ENCODE measurements at places on chromosomes 1 and 21.
A peak's percentile ranks its signal among the peaks of the same experiment; 100 is the strongest.

- DNase-seq, result no peak
Measured at GRCh38 chr1:46478721-46479485, 10.7 kb upstream of the DMBX1 start.

- peak; percentile 54 for DNase-seq
Measured at GRCh38 chr1:39799770-39800470, 11.3 kb upstream of the BMP8B start.

GRCh38 chr1:117284399-117285215 is 73.9 kb upstream of the VTCN1 start:
- DNase-seq, result peak; percentile 73

GRCh38 chr1:166843769-166844596 is 4.7 kb downstream of the POGK start:
- DNase-seq, result no peak

DNA sequence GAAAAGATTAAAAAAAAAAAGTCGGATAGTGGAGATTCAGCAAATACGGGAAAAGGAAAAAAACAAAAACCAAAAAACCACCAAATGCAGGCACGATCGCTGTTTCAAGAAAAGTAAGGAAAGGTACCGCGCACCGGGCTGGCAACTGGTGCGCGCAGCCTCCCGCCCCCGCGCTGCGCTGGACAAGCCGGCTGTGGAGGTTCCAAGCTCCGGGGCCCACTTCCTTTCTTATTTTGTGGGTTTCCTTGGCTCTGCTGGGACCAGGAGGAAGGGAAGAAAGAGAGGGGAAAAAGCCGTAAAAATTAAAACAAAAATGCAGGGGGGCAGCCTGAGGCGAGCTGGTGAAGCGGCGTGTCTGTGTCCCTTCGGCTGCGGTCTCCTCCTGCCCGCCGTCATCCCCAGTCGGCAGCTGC is 233 bp downstream of the ADAMTS5 start:
- DNase-seq, result peak; percentile 13

GRCh38 chr1:57007948-57008347 is 42.1 kb upstream of the C8B start:
- DNase-seq, result no peak

DNA sequence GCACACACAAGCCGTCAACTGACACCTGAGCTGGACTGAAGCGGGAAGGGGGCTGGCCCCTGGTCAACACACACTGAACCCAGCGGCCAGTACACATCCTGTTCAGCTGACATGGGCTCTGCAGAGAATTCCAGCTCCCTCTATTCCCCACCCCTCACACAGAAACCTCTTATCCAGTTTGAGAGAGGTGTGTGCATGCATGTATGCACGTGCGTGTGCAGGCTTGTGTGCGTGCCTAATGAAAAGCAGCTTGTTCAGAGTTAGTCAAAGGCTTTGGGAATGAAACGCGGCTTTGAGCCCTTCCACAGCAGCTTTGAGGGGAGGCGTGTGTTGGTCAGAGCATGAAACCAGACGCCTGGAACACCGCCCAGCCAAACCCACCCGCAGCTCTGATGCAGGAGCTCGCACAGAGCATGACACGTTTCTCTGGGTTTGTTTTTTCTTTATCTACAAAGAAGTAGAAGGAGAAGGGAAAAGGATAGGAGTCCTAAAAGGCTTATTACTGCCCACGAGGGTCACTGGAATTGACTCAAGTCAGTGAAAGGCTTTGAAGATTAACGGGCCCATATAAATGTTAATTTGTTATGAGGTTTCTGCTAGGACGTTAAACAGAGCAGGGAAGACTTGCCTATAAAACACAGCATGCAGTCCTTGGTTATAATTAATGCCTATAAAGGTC is 184.2 kb downstream of the ETS2 start:
- DNase-seq, result peak; percentile 95

DNA sequence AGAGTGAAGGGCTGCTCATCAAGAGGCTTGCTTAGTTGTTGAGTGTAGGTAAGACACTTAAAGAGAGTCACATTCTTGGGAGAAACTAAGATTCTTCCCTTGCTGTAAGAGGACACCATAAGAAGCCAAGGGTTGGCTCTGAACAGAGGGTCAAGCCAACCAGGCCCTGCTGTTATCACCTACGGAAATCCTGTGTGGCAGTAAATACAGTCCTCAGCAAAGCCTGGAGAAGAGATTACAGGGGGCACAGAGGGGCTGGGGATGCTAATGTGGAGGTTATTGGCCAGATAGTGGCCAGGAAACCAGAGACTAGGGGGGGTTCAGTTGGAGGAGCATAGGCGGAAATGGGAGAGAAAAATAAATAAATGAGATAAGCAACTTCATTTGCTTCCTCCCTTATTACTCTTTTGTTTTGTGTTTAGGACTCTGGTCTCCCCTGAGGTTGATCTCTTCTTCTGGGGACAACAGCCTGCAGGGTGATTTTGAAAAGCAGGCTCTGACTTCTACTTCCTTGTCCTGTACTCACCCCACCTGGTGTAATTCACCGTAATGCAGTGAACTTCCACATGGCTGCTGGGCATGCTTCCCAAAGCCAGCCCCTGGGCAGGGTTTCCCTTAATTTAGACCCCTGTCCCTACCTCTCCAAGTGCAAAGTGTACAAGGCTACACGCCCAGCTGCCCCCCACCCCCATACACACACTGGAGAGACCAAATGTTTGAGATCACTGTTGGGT is 40.9 kb downstream of the MTARC1 start:
- DNase-seq, result no peak

DNA sequence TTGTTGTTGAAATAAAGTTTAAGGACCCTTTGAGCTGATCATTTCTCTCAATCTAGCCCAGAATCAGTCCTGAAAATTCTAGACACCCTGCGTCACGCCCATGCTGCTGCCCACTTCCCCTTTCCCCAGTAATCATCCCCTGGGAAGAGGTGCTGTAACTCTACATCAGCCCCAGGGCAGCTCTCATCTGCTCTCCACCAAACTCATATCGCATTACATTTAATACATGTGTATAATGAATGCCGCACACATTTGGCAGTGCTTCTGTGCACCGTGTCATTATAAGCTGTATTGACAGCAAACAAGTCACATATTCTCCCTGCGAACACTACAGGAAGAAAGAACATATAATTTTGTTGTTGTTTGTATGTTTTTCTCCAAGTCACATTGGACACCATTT is 539.7 kb upstream of the DAB1 start:
- DNase-seq, result no peak

DNA sequence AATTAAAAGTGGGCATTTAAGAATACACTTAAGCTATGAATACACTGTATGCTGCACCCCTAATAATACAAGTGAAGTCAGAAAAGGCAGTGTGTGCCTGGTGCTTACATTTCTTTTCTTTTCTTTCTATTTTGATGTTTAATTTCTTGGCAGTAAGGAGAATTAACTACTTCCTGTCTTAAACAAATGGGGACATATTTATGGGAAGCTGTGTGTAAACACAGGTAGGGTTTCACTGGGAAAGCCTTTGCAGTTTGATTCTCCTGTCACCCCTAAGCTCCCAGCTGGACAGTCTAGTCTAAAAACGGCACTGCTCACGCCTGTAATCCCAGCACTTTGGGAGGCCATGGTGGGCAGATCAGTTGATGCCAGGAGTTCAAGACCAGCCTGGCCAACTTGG is 146.0 kb downstream of the MIS18A start:
- no peak for DNase-seq

- no peak for DNase-seq
Measured at GRCh38 chr1:197067457-197067818, 378 bp upstream of the F13B start.

- no peak for DNase-seq
Measured at GRCh38 chr1:14010476-14010875, 310.5 kb downstream of the PRDM2 start.

GRCh38 chr1:112358798-112359408 is 37.1 kb upstream of the CTTNBP2NL start:
- DNase-seq, result peak; percentile 37

DNA sequence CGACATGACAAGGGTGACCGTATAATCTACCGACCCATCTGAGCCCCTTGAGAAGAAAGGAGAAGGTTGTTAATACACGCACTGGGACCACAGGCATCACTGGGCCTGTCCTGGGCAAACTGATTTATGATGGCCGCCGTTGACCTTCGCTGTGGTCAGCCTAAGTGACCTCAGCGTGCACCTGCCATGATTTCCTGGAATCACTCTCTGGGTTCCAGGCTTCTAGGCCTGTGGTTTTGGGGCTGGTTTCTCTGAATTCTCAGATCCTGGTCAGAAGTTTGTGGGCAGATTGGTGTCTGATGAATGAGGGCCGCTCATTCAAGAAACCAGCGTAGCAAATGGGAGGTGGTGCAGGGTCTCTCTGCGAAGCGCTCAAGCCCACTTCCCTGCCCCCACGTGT is 64.0 kb downstream of the SIK1 start:
- peak; percentile 20 for DNase-seq

GRCh38 chr1:209616366-209617046 is 33.0 kb downstream of the CAMK1G start:
- DNase-seq, result no peak

DNA sequence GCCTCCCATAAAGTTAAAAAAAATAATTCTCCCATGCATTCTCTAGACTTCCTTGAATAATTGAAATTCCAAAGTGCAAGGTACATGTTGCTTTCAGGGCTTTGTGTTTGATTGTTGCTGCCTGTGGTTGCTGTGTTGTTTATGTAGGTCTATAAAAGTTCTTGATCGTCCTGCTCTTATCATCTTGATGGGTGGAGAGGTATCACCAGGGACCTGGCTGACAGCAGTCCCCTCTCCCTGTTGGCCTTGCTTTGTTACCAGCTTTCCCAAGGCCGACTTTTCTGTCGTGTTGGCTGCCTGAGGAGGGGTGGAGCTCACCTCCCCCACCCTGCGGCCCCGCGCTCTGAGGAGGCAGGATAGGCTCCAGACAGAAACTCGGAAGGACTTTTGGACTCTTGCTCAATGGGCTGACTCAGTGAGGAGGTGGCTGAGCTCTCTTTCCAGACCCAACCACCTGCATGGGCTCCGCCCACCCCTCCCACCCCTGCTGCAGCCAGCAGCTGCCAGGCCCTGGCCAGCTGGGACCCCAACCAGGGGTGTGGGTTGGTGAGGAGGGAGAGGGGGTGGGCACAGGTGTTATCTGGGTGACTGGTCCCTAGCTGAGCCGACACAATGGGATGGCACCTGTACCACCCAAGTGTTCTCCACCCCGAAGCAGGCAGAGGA is 2.0 kb downstream of the INAVA start:
- peak; percentile 8 for DNase-seq

DNA sequence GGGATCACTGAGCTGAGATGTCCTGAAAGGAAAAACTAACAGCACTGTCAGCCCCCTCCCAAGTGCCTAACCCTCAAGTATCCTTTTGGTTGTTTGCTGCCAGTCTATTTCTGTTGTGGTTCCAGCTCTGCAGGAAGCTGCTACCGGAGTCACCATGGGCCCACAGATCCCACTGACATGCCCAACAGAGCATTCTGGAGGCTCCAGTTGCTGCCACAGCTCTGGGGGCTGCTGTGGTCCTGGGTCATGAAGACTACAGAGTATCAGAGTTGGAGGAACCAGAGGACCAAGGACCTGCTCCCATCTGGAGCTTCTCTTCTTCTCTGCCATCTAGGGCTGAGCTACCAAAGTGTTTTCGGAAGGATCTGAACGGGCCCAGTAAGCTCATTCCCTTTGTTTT is 910 bp downstream of the LCE3A start:
- DNase-seq, result no peak

DNA sequence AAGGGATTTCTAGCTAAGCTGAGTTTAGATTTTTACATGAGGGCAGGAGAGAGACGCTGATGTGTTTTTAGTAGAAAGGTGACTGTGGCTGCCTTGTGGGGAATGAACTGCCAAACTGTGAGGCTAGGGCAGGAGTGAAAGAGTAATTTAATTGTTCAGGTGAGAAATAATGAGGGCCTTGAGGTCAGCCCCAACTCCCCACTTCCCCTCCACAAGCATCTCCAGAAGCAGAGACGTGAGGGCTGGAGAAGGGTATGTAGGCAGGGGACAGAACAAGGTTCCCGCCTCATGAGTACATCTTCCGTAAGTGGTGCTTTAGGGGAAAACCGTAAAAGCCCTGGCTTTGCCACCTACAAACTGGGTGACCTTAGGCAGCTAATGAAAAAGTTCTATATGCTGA is 70.8 kb downstream of the WARS2 start:
- no peak for DNase-seq

DNA sequence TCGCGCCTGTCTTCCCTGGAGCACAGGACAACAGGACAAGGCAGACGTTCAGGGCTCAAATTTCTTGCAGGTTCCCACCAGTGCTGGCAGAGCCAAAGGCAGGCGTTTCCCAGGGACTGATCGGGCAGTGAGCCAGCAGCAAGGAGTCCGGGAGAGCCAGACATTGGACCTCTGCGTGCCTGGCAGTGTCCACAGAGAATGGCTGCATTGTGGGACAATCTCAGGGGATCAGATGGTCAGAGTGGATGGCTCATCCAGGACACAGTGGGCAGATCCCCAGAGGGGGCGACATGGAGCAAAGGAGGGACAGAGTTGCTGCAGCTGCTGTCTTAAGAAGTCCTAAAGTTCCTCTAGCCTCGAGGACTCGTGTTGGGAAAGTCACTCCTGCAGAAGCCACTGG is 4.6 kb downstream of the TMEM63A start:
- DNase-seq, result peak; percentile 42

DNA sequence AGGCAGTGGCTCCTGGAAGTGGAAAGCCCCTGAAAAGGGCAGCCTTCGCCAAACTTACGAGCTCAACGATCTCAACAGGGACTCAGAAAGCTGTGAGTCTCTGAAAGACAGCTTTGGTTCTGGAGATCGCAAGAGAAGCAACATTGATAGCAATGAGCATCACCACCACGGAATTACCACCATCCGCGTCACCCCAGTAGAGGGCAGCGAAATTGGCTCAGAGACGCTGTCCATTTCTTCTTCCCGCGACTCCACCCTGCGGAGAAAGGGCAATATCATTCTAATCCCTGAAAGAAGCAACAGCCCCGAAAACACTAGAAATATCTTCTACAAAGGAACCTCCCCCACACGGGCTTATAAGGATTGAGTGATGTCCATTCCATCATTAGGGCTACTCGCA is 42.4 kb downstream of the PLPPR4 start:
- no peak for DNase-seq

GRCh38 chr1:198966519-198966918 is 327.7 kb downstream of the PTPRC start:
- DNase-seq, result no peak

DNA sequence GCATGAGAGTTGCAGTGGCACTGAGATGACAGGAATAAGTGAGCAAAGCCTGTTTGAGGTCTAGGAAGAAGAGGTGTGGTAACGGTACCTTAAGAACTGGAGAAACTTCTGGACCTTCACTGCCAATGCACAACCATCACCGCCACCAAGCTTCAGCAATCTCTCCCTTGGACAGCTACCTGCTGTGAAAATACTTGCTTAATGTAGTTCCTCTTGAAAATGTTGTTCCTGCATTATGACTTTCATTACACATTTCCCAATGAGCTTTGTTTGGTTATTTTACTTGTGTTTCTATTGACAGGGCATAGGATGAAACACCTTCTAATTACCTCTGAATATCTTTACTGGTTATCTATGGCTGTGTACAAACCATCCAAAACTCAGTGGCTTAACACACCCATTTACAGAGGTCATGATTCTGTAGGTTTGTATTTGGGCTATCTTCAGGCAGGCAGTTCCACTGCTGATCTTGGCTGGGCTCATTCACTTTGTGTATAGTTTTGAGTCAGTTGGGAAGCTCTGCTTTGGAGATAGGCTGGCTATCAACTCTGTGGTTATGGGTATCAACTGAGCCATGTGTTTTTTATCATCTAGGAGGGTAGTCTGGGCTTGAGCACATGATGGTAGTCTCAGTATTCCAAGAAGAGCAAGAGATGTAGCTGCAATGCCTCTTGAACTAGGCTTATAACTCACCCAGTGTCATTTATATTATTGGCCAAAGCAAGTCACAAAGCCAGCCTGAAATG is 149.4 kb downstream of the ELAVL4 start:
- no peak for DNase-seq
